Caki2 (cell line): ENCODE measurements at places on chromosomes 12 and 14. TPM values are rescaled to one million over a fixed set of nuclear protein-coding genes. Genes with fewer than 3 reads are reported as not detected.

GUCY2C gene
- not detected in 2 replicates for total RNA-seq

LTBR gene
- total RNA-seq = 102 and 136 TPM in 2 replicates

KIF26A gene
- 0.32 TPM in 1 of 2 replicates, not detected in the other for total RNA-seq

YBX3 gene
- total RNA-seq = 259 and 280 TPM in 2 replicates

MGP gene
- total RNA-seq = not detected in 2 replicates

C12orf56 gene
- total RNA-seq = not detected in 2 replicates

CLEC4D gene
- total RNA-seq = not detected in 2 replicates

KLRC2 gene
- total RNA-seq = not detected in 2 replicates

CD163 gene
- total RNA-seq = not detected in 2 replicates

SERPINA9 gene
- total RNA-seq = not detected in 2 replicates

CLEC1A gene
- total RNA-seq = not detected in 2 replicates

GALNT6 gene
- total RNA-seq = not detected in 2 replicates

ZFYVE26 gene
- 5.3 and 6.3 TPM in 2 replicates for total RNA-seq

EPYC gene
- total RNA-seq = not detected in 2 replicates

OAS2 gene
- total RNA-seq = 0.30 and 1.0 TPM in 2 replicates

TMEM117 gene
- total RNA-seq = 12.0 and 16.7 TPM in 2 replicates

A2ML1 gene
- total RNA-seq = not detected in 2 replicates

SLC25A21 gene
- total RNA-seq = 1.3 and 1.9 TPM in 2 replicates

GLIPR1L1 gene
- total RNA-seq = not detected in 2 replicates

ART4 gene
- not detected in 2 replicates for total RNA-seq

GRIP1 gene
- 3.7 and 5.0 TPM in 2 replicates for total RNA-seq

POLE2 gene
- total RNA-seq = 37.1 and 60.2 TPM in 2 replicates

KRT6C gene
- not detected in 2 replicates for total RNA-seq

STAC3 gene
- 0.95 TPM in 1 of 2 replicates, not detected in the other for total RNA-seq

KLHDC1 gene
- total RNA-seq = 0.26 TPM in 1 of 2 replicates, not detected in the other

BDKRB1 gene
- not detected in 2 replicates for total RNA-seq

RD3L gene
- not detected in 2 replicates for total RNA-seq

DHRS2 gene
- total RNA-seq = 0.30 TPM in 1 of 2 replicates, not detected in the other

TSPAN31 gene
- total RNA-seq = 103 and 136 TPM in 2 replicates

ASB2 gene
- 1.9 and 6.3 TPM in 2 replicates for total RNA-seq

NEUROD4 gene
- not detected in 2 replicates for total RNA-seq

TAS2R46 gene
- not detected in 2 replicates for total RNA-seq

ATP23 gene
- 15.3 and 27.9 TPM in 2 replicates for total RNA-seq

LTB4R gene
- 0.12 and 2.7 TPM in 2 replicates for total RNA-seq

PZP gene
- total RNA-seq = not detected in 2 replicates

LRP1-AS gene
- total RNA-seq = not detected in 2 replicates

FIGNL2 gene
- total RNA-seq = 0.84 and 1.7 TPM in 2 replicates

KLRC3 gene
- total RNA-seq = not detected in 2 replicates

KCNC2 gene
- not detected in 2 replicates for total RNA-seq

NUAK1 gene
- total RNA-seq = 3.7 and 5.4 TPM in 2 replicates

CFAP73 gene
- total RNA-seq = 5.4 and 6.2 TPM in 2 replicates

CPM gene
- 18.0 and 62.9 TPM in 2 replicates for total RNA-seq

ULK1 gene
- 3.7 and 7.4 TPM in 2 replicates for total RNA-seq

RBMS2 gene
- 11.9 and 16.6 TPM in 2 replicates for total RNA-seq

ENDOU gene
- total RNA-seq = not detected in 2 replicates

FLRT2 gene
- under 0.01 and 0.07 TPM in 2 replicates for total RNA-seq

IRAK3 gene
- total RNA-seq = 0.47 TPM in 1 of 2 replicates, not detected in the other

KRT78 gene
- total RNA-seq = not detected in 2 replicates

FOXM1 gene
- total RNA-seq = 18.1 and 30.1 TPM in 2 replicates
